ENCODE measurements at places on chromosomes 1 and 21.

- peak; percentile 58 for DNase-seq
These were observed 38.5 kb upstream of the EGLN1 start for GRCh38 chr1:231460614-231461013.

- DNase-seq: no peak
These were observed 13.1 kb downstream of the S100A10 start for GRCh38 chr1:151980287-151981177.

GRCh38 chr1:65147424-65148177 is 402 bp upstream of the AK4 start:
- DNase-seq: peak; percentile 15

DNA sequence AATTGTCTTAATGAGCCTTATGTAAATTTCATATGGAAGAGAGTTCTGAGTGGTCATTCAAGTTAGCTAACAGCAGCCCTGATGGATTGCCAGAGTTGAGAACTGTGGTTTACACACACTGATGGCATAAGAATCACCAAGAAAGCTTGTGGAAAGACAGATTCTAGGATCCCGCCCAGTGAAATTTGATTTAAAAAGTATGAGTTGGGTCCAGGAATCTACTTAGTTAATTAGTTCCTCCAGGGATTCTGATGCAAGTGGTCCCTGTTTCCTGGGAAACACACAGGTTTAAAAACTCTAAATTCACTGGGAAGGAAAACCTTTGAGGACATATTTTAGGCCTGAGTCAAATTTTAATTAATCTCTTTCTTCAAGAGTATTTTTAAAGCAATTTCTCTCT is 144.3 kb downstream of the NTPCR start:
- DNase-seq: no peak

- peak; percentile 28 for DNase-seq
These were observed 6.6 kb upstream of the NUP133 start for GRCh38 chr1:229514578-229515275.

- DNase-seq: no peak
These were observed 2.3 kb downstream of the ATAD3C start for GRCh38 chr1:1451696-1452364.

DNA sequence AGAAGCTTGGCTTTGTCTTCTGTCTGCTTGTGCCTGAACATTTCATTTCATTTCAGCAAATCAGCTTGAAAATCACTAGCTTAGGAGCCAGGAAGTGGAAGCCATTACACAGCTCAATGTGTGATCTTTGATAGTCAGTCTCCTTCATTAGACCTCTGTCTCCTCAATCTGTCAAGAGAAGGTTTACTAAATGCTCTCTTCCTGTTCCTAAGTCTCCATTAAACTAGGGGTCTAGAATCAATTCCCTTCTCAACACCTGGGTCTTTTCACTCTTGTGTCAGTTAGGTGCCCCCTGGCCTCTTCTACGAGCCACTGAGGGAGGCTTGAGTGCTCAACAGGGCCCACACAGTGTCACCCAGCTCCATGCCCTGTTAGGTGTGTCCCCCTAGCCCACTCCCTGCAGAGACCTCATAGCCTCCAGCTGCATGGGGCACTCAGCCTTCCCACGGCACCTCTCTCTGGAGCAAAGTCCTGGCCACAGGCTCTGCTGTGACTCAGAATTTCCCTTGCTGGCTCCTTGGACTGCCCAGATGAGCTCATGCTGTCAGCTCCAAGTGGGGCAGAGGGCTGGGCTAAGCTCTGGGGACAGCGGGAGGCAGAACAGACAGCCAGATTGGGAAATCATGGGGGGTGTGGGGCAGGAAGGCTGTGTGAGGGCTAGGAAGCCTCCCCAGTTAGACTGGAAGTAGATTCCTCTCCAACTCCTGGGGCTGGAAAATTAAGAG is 115.7 kb upstream of the IPO9 start:
- no peak for DNase-seq

DNA sequence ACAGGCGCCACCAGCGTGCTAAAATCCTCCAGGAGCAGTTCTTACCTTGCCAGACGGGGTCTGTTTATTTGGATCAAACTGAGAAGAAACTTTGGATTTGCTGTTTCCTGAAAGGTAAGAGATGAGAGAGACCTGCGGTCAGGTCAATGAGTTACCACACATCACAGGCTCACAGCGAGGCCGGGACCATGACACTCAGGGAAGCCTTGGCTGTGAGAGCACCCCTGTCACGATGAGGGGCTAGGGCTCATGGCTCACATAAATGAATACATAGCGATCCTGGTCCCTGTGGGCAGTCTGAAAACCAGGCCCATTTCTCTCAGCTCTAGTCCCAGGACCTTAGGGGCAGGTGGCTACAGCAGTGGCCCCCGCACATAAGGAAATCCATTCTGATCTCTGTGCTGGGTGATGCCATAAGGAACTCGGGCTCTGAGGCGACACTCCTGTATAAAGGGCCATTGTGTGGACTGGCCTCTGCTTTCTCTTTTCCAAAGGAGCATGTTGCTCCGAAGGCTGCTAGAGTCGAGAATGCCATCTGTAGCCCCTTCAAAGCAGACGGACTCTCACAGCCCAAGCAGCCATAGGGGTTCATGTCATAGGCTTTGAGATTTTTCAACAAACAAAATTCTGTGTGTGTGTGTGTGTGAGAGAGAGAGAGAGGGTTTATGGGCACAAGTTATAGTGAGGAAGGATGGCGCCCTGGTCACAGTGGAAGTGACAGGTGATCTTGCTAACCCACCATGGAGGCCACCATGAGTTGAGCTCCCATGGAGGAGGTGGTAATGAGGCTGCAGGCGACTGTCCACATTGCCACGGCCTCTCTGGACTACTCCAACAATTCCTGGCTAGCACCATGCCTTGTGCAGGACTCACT is 9.0 kb upstream of the SRM start:
- DNase-seq: no peak

GRCh38 chr1:179251675-179252074 is 22.2 kb upstream of the ABL2 start:
- DNase-seq: no peak

DNA sequence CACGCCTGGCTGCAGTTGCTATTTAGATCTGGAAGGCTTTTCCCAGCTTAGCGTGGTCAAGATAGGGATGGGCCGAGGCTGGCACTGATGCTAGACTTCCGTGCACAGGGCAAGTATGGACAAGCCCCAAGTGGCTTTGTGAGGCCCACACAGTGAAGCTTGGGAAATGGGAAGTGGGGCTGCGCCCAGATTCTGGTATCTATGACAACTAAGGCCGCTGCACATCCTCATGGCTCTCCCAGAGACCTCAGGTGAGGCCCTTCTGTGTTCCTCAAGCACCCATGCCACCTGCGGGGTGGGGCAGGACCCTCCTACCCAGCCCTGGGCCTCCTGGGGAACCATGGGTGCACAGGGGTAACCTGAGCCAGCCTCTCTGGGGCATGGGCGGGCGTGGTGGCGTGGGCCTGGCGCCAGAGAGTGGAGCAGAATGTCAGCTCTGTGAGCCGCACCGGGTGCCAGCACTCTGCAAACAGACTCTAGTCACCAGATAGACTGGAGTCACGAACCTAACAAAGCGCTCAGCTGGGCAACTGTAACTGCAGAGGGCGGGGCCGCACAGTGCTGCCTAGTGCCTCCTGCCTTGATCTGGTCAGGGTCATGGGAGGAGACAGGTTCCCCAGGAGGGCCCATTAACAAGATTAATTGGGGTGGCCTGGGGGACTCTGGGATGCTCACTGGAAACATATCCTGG is 46.4 kb downstream of the ELF3 start:
- no peak for DNase-seq

GRCh38 chr1:3028531-3029282 is 7.4 kb downstream of the ACTRT2 start:
- no peak for DNase-seq

GRCh38 chr21:25759573-25759972 is 24.8 kb downstream of the GABPA start:
- DNase-seq: no peak

GRCh38 chr1:29592731-29593130 is 356.4 kb downstream of the PTPRU start:
- DNase-seq: no peak
